ENCODE measurements at places on chromosomes 13 and 19. TPM values are rescaled to one million over a fixed set of nuclear protein-coding genes. Genes with fewer than 3 reads are reported as not detected.
A peak's percentile ranks its signal among the peaks of the same experiment; 100 is the strongest.

Gene FXYD3
- not detected for total RNA-seq

Gene FGF22
- not detected for total RNA-seq

GRCh38 chr19:2806736-2807378 is 12.8 kb upstream of the ZNF554 start:
- H3K27ac ChIP-seq = no peak overlapping the region
- DNase-seq = no peak
- H3K4me1 ChIP-seq = peaks cover 2% of the 10 kb centered on the region
- H3K27me3 ChIP-seq = no peaks in the 10 kb centered on the region

Gene PSG11
- not detected for total RNA-seq

DNA sequence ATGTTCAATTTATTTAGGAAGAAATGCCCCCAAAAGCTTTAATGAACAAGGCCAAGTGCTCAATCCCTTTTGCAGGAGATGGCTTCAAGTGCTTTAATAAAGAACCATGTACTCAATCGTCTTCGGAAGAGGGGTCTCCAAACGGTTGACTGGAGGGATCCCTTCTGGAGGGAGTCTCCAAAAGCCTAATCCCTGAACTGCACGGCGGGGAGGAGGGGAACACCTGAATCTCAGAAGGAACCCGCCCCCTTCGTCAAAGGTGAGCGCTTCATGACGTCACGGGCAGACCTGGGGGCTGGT is 505 bp downstream of the PAF1 start:
- peaks cover 33% of the 10 kb centered on the region for H3K4me1 ChIP-seq
- peaks cover 23% of the 10 kb centered on the region for H3K36me3 ChIP-seq
- peak overlapping the region; percentile 98 for H3K27ac ChIP-seq

Gene NANOS3
- 0.80 TPM for total RNA-seq

DNA sequence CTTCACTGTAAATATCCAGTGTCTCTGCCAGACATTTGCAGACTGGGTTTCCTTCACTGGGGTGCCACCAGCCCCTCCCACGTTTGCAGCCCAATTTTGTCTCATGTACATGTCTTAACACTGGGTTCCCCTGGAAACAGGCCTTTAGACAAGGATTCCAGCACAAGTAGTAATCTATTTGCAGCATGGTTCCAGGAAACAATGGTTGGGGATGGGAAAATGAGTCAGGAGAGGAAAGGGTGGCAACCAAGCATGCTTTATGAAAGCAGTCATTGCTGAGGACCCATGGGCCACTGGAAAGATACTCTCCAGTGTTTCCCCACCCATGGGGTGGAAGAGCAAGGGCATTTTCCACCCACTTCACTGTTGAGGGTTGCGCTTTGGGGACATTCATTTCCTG is 53.6 kb upstream of the FARP1 start:
- H3K4me3 ChIP-seq = no peak overlapping the region
- H3K27ac ChIP-seq = no peak overlapping the region
- H3K36me3 ChIP-seq = no peaks in the 10 kb centered on the region
- H3K4me1 ChIP-seq = no peaks in the 10 kb centered on the region

DNA sequence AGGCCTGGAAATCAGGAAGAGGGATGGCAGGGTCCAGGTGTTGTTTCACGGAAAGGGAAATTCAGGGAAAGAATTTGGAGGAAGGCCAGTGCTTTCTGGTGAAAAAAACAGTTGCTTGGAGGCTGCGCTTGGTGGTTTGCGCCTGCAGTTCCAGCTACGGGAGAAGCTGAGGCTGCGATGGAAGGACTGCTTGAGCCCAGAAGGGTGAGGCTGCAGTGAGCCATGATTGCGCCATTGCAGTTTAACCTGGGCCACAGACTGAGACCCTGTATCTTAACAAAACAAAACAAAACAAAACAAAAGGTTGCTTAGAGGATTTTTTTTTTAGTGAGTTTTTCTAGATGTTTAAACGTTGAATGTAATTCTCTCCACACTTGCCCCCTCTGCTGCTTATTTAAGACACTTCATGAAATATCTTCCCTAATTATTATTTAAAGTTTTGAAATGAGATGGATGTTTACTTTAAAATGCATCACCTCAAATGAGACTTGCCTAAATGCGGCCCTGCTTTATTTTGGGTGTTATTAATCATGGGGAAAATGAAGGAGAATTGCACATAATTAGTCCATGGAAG is 75.4 kb upstream of the TRPC4 start:
- no peak overlapping the region for H3K27ac ChIP-seq
- no peak for DNase-seq
- no peaks in the 10 kb centered on the region for H3K36me3 ChIP-seq
- no peak overlapping the region for H3K4me3 ChIP-seq
- no peaks in the 10 kb centered on the region for H3K27me3 ChIP-seq

DNA sequence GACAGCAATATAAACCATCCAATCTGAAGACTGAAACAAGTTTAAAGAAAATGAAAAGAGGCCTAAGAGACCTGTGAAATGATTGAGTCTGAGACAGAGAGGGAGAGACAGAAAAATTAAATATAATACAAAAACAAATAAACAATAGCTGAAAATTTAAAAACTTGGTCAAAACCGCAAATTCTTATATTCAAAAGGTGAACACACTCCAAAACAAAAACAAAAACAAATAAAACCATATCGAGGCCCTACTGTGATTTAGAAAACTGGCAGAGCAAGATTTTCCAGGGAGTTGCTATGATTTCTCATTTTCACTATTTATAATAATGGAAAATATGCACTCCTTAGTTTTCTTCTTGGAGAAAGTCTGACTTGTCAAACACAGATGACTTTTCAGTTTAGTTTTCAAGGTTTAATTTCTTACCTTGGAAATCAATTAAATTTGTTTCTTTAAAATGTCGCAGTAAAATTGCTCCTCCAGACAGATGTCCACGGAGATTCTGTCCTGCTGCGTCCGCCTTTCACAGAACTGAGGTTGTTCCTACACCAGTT is 1420.3 kb downstream of the UQCRFS1 start:
- H3K4me3 ChIP-seq = peak overlapping the region; percentile 94
- peaks cover 27% of the 10 kb centered on the region for H3K36me3 ChIP-seq
- peaks cover 25% of the 10 kb centered on the region for H3K4me1 ChIP-seq
- no peak for DNase-seq
- no peaks in the 10 kb centered on the region for H3K27me3 ChIP-seq
- H3K27ac ChIP-seq = peak overlapping the region; percentile 94
